ENCODE measurements at places on chromosomes 6 and 20. TPM values are rescaled to one million over a fixed set of nuclear protein-coding genes. Genes with fewer than 3 reads are reported as not detected.

DNA sequence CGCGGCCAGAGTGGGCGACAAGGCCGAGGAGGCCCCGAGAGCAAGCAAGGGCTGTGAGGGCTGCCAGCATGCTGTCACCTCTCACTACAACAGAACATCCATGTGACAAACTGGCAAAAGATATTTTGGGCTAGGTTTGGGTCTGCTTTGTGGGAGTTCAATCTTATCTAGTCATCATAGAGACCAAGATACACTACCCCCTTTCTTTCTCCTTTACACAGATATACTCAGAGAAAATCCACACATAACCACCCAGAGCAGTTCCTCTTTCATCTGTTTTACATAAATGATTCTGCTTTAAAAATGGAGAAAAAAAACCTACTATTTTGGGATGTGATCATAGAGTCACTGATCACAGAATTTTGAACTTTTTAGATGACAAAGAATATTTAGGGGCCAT lies 16.8 kb downstream of the SOX4 start:
- no peak for DNase-seq

DNA sequence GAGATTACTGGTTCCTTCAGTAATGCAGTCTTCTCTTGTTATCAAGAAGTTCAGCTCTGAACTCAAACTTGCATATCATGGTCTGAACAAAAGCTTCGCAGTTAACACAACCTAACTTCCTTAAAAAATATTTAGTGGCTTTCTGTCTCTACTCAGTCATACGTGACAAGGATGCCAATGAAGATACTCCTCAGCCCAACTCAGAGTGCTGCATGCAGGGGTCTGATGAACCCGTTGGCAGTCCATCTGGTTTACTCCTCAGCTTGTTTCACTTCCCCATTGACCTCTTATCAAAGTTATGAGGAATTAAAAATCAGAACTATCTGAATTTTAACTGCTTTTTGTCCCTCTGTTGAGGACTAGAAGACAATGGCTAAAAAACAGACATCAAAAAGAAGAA lies 56.6 kb upstream of the RIN2 start:
- no peak for DNase-seq

GRCh38 chr6:112443179-112444065 lies 96.3 kb downstream of the RFPL4B start:
- no peak for DNase-seq

DNA sequence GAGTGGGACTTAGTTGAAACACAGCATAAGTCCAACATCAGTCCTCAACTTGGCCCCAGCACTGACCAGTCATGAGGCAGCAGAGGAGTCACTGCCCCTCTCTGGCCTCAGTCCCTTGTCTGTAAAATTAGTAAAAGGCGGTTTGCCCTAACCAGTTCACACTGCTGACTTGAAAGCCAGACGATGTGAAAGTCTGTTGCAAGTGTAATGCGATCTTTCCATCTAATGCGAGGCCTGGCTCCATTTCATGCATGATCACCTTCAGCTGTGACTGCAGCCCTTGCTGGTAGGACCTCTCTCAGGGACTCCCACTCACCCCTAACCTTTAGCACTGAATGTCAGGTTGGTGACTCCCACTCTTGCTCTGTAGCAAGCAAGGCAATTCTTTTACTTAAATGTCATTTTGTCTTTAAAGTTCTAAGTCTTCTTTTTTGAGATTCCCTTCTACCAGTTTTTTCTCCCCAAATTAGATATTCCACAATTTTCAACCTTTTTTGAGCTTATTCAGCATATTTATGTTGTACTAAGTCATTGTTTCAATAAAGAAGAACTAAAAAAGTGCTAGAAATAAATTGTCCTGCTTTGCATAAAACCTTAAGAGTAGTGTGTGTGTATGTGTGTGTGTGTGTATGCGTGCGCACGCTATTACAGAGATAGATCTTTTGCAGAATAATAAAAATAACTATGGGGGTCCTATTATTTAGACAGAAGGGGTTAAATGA lies 245.5 kb downstream of the PACRG start:
- no peak for DNase-seq

DNA sequence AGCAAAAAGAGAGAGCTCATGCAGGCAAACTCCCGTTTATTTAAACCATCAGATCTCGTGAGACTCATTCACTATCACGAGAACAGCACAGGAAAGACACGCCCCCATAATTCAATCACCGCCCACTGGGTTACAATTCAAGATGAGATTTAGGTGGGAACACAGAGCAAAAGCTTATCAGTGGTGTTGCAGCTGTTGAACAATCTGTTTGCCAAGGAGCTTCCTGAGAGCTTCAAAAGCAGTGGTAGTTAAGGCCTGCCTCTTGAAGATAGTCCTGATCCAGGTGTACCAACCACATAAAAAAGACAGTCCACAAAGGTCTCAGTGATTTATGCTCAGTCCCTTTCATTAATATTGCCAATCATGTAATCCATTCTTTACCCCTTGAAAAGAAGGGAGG lies 269.4 kb upstream of the IRAK1BP1 start:
- no peak for DNase-seq

- no peak for DNase-seq
Measured at GRCh38 chr6:1496836-1497760, 107.7 kb downstream of the FOXF2 start.

DNA sequence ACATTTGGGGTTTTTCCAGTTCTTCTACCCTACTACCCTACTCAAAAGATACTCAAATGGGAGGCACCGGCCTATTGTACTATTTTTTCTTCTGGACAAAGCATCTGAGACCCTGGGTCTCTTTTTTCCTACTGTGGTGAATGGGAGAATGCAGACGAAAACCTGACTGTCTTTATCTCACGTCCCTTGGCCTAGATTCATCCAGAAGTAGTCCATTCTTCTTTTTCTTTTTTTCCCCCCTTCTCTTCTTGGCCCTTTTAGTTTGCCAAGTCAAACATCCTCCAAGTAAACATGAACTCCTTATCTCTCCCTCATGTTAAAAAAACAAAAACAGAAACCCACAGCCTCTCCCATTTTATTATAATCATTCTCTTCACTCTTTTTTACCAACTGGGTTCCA lies 8.7 kb upstream of the ILRUN start:
- DNase-seq = no peak

- DNase-seq = no peak
Measured at GRCh38 chr6:34695729-34696188, 808 bp downstream of the ILRUN start.

GRCh38 chr6:131982740-131983259 lies 31.6 kb upstream of the CCN2 start:
- no peak for DNase-seq

- DNase-seq = no peak
Measured at GRCh38 chr6:50091641-50092040, 41.9 kb upstream of the DEFB112 start.

DNA sequence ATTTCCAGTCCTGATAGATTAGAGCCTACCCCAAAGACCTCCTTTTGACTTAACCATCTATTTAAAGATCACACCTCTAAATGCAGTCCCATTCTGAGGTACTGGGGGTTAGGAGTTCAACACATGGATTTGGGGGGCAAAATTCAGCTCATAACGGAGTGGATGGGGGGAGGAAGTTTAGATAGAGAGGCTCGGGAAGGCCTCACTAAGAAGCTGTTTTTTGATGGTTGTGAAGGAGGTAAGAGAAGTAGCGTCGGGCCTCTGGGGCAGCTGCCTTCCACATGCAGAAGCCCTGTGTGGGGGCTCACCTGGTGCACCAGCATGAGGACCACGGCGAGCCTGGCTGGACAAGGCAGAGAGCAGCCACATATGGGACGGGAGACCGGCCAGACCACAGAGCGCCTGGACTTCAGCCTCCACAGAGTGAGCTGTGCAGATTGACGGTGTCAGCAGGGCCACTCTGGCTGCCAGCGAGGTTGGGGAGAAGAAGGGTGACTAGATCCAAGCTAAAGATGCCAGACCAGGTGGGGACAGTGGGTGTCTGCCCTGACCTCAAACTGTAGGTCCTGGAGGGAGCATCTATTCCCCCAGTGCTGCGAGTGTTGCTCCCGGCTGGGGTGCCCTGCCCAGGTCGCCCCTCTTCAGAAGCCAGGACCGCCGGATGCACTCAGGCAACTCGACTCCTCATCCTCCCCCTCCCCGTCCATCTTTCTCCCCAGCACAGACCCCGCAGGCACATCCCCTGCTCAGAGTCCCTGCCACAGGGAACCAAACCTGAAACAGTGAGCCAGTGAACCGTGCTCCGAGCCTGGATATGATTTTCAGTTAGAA lies 5.1 kb upstream of the SYNJ2 start:
- no peak for DNase-seq

DNA sequence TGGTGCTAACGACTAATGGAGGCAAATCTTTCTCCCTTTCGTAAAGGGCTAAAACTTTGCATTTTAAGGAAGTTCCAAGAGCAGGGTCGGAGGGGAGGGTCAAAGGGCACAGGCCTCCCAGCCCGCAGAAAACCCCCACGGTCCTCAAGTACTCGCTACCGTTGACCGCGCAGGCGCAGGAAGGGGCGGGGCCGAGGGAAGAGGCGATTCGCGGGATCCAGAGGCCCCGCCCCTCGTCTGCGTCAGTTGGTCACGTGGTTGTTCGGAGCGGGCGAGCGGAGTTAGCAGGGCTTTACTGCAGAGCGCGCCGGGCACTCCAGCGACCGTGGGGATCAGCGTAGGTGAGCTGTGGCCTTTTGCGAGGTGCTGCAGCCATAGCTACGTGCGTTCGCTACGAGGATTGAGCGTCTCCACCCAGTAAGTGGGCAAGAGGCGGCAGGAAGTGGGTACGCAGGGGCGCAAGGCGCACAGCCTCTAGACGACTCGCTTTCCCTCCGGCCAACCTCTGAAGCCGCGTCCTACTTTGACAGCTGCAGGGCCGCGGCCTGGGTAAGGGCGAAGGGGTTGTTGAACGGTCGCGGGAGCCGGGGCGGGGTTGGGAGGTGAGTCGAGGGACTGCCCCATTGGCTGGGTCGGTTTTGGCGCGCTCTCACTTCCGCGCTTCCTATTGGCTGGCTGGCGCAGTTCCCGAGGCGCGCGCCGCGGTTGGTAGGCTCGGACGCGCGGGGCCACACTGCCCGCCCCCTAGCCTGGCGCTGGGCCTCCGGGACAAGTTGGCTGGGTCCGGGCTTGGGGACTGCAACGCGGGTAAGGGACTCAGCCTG lies at the start of gene GMNN:
Gene GMNN (plus strand): TSS at position 242 of the 824 bp plus-strand sequence. CDS start 2,310 bp downstream, outside the sequence.
- DNase-seq = peak; percentile 96

Gene GFOD1
- 5.6 TPM for total RNA-seq

Gene FAM184A
- 0.50 TPM for total RNA-seq

Gene RIPOR3
- not detected for total RNA-seq

Gene OLIG3
- not detected for total RNA-seq

Gene LAMA4
- not detected for total RNA-seq

Gene SPATA25
- total RNA-seq = 0.64 TPM

All from CD8-positive, alpha-beta T cell (primary cell).